ENCODE measurements at places on chromosomes 1 and 21.

DNA sequence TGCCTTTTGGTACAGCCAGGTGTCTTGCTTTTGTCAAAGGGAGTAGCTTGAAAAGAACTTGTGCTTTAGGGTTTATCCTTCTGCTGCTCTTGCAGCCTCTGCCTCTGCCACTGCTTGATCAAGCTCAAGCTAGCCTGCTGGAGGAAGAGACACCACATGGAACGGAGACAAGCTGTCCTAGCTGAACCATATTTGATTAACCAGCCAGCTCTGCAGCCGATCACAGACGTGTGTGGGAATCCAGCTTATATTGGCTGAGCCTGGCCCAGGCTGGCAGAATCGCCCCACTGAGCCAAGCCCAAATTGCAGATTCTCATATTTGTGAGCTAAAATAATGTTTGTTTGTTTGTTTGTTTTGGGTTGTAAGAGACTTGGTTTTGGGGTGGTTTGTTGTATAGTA, 18.7 kb upstream of the FAM78B start:
- DNase-seq: no peak

- DNase-seq: no peak
Measured at GRCh38 chr1:10950316-10951172, 61.9 kb upstream of the TARDBP start.

GRCh38 chr1:218692808-218693207, 347.7 kb downstream of the TGFB2 start:
- no peak for DNase-seq

DNA sequence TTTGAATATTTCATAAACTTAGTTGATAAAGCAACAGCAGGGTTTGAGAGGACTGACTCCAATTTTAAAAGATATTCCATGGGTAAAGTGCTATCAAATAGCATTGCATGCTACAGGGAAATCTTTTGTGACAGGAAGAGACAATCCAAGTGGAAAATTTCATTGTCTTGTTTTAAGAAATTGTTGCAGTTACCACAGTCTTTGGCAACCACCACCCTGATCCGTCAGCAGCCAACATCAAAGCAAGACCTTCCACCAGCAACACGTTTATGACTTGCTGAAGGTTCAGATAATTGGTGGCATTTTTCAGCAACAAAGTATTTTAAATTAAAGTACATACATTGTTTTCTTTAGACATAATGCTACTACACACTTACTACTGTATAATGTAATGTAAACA, 47.8 kb downstream of the ADGRL4 start:
- no peak for DNase-seq

DNA sequence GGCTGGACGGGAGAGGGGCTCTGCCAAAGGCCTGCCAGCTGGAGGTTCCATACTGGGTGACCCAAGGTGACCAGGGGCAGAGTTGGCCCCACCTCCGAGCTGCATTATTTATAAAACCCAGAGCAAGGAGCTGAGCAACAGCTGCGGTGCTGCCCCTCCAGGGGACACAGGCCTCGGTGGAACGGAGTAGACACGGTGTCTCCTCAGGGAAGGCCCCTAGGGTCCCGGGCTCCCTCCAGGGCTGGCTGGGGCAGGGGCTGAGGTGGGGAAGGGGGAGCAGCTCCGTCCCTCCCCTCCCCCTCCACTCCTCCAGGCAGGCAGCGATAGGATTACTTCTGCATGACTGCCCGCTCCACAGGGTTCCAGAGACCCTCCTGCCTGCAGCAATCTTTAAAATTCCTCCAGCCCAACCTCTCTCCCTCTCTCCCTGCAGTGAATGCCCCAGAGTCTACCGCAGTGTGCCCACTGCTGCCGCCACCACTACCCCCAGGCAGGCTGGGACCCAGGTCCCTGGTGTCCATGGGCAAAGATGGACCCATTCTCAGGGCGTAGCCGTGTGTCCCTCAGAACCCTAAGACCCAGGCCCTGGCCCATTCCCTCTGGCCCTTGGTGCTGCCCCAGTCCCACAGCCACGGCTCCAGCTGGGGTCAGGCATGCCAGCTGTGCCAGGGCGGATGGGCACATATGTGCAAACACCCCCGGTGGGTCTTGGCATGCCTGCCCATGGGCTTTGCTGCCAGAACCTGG, 10.8 kb downstream of the AHDC1 start:
- DNase-seq: no peak

Measured in AG20443 (cell line).